Fibroblast of villous mesenchyme (primary cell): ENCODE measurements at places on chromosomes 3 and 15.

- DNase-seq, result peak; percentile 22
Observed at GRCh38 chr3:150527464-150528255, 18.6 kb downstream of the SERP1 start.

DNA sequence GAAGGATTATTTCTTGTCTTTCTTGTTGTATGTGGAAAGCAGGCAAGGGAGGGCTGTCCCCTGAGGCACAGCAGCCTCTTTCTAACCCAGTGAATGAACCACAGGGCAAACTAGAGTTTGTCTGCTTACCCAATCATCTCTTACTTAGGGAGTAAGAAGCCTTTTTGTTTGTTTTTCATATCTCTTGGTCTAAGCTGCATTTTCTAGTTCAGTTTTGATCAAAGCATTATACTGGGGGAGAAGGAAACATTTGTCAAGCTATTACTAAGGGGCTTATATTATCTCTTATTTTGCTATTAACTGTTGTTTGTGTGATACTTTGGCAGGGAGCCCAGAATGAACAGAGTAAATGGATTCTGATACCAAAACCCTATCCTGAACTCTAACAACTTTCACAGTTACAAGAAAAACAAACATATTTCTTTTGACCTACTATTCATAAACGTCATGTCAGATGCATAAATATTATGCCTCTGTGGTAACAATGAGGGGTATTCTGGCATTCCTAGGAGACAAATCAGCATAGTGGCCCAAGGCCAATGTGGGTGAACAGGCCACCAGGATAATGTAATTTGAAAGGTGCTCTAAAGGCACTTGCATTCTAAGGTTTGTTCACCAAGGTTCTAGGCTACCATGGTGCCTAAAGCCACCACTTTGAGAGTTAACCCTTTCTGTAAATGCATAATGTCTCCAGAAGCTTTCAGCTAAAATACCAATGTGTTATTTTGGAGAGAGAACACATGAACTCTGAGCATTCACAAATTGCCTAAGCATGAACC lies 271.6 kb upstream of the ZPLD1 start:
- peak; percentile 91 for DNase-seq

DNA sequence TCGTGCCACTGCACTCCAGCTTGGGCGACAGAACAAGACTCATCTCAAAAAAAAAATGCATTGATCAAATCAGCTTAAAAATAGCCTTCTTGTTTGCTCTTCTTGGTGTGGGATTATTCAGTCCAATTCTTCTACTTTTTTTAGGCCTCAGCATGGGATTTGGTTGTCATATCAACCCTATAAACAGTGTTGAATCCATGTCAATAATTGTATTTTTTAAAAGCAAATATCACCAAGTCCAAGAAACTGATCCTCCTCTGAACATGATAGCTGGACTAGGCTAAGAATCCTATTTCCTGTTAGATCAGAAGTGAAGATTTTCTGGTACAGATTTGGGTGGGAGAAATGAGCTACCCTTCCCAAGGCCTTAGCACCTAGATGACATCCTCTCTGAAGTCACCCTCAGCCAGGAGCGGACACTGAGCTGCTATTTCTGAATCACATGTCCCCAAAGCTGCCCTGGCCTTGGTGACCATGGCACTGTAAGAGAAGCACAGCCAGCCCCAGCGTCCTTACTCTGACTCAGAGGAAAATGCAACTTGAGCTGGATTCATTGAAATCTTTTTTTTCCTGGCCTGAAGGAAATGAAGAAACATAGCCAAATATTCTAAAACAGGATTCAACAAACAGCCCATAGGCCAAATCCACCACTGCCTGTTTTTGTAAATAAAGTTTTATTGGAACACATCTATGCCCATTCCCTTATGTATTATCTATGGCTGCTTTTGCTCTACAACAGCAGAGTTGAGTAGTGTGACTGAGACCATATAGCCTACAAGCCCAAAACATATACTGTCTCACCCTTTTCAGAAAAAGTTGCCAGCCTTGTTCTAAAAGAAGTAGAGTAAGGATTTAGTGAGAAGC lies 215.9 kb upstream of the CTDSPL start:
- DNase-seq, result no peak

- no peak for DNase-seq
Observed at GRCh38 chr3:109921509-109921908, 584.2 kb upstream of the DPPA4 start.

- DNase-seq, result no peak
Observed at GRCh38 chr3:24850245-24850644, 355.6 kb upstream of the THRB start.

- DNase-seq, result no peak
Observed at GRCh38 chr15:58401276-58401675, 30.5 kb upstream of the LIPC start.

DNA sequence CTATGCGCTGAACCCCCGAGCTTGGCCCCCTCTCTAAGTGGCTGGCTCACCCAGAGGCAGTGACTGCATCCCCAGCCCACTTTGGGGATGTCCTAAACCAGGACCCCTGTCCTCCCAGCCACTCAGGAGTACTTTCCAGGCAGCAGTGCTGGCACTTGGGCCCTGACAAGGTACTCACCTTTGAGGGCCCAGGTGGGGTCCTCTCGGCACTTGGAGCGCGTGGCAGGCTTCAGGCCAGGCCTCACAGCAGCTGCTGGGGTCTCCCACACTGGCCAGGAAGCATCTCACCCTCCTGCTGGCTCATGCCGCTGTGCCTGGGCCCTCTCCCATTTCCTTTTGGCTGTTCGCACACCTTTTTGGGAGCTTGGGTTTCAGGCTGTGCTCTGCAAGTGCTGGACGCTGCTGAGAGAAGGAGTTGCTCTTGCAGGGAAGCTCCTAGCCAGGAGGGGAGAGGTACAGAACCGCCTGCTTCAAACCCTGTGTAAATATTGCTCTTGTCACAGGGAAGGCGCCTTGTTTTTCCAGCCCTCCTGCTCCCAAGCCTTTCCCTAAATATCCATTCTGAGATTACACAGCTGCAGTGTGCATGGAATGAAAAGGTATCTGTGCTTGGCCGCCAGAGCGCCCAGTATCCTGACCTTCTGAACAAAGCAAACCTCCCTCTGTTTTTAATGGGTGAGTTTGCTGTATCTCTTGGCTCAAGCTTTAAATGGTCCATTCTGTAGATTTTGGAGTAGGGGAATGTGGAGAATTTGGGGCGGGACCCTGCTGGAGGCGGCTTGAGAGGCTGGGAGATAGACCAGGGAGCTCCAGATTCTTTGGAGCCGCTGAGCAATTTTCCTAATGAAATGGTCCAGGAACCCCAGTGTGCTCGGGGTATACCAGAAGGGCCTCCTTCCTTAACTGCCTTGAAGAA lies 45.6 kb downstream of the DNASE1L3 start:
- DNase-seq, result peak; percentile 24

DNA sequence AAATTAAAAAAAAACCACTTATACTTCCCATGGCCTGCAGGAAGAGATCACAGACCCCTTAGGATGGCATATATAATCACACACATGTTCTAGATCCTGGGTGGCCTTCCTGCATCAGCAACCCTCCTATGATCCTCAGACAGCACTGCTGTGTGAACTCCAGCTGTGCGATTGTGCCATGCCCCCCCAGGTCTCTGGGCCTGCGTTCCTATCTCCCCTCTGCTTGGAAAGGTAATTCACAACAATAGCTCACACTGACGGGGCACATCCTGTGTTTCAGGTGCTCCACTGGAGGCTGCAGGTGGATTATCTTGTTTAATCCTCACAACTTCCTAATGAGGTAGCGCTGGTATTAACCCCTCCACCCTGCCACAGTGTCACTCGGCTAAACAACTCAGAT lies 71.2 kb upstream of the GLCE start:
- no peak for DNase-seq

- DNase-seq, result no peak
Observed at GRCh38 chr15:44861917-44862316, 94.6 kb upstream of the TERB2 start.

- DNase-seq, result no peak
Observed at GRCh38 chr15:33844186-33844585, 124.1 kb upstream of the CHRM5 start.

DNA sequence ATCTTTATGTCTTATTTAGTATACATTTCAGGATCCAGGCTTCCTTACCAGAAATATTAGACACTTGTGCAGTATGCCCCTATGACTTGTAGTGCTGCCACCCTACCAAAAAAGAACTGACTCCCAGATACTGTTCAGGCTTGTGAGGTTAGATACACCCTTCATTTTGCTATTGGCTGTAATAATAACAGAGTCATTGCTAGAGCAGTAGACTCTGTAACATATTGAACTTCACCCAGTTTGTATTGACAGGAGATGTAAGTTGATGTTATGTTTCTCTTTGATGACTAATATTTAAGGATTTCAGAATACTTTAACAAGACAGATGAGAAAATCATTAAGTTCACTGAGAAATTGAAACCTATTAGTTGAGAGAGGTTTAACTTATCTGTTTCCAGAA lies 32.9 kb downstream of the RNF111 start:
- DNase-seq, result no peak

GRCh38 chr15:54836052-54836795 lies 360.5 kb downstream of the RSL24D1 start:
- DNase-seq, result no peak

GRCh38 chr15:65767895-65768294 lies 24.2 kb downstream of the DENND4A start:
- DNase-seq, result no peak

DNA sequence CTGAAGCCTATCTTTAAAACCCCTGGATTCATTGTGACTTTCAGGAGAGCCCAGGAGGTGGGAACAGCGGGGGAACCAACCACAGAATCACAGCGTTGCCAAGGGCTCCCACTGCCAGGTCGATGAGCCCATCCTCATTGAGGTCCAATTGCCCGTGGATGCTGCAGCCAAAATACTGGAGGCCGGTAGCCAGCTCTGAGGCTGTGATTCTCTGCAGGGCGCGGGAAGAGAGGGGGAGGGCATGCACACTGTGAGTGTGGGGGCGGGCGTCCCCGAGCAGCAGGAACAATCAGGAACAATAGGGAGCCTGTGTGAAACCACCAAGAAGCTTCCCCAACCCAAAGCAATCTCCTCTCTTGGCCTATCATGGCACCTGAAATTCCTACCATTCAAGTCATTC lies 53.4 kb downstream of the FEM1B start:
- DNase-seq, result no peak

- DNase-seq, result no peak
Observed at GRCh38 chr15:65893060-65893459, 23.8 kb downstream of the RAB11A start.

GRCh38 chr3:66336333-66336766 lies 115.5 kb downstream of the SLC25A26 start:
- DNase-seq, result peak; percentile 34

DNA sequence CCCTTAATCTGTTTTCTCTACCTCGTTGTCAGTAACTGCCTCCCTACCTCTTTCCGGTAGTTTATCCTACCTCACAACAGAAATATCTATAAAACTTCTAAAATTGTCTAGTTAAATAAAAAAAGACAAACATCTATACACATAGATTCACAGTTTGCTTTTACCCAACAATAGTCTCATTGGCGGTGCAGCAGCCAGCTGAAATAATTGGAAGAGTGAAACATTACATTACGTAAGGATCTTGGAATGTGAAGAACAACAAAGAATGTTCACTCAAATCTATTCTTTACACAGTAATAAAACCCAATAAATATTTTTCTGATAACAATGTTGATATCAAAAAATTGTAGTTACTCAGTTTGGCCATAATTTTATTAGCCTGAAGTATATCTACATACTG lies 115.5 kb upstream of the ARPP21 start:
- DNase-seq, result no peak

GRCh38 chr3:107153981-107154380 lies 223.3 kb upstream of the CCDC54 start:
- DNase-seq, result no peak

DNA sequence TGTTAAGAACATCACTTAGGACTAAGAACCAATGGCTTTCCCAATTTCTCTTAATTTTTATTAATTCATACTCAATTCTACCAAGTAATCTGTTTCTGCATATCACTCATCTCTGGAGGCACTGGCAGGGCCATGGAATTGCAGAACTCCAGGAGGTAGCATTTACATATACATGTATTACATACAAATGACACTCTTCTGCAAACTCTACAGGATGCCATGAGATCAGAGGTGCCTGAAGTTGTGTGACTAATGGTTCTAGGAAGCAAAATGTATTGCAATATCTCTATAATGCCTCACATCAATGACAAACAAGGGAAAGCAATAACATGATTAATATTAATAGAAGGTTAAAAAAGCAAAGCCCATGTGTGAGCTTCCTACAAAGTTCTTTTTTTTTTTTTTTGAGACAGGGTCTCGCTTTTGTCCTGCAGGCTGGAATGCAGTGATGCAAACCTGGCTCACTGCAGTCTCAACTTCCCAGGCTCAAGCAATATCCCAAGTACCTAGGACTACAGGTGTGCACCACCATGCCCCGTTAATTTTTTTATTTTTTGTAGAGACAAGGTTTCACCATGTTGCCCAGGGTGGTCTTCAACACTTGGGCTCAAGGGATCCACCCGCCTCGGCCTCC lies 33.0 kb downstream of the DENND6A start:
- DNase-seq, result no peak

DNA sequence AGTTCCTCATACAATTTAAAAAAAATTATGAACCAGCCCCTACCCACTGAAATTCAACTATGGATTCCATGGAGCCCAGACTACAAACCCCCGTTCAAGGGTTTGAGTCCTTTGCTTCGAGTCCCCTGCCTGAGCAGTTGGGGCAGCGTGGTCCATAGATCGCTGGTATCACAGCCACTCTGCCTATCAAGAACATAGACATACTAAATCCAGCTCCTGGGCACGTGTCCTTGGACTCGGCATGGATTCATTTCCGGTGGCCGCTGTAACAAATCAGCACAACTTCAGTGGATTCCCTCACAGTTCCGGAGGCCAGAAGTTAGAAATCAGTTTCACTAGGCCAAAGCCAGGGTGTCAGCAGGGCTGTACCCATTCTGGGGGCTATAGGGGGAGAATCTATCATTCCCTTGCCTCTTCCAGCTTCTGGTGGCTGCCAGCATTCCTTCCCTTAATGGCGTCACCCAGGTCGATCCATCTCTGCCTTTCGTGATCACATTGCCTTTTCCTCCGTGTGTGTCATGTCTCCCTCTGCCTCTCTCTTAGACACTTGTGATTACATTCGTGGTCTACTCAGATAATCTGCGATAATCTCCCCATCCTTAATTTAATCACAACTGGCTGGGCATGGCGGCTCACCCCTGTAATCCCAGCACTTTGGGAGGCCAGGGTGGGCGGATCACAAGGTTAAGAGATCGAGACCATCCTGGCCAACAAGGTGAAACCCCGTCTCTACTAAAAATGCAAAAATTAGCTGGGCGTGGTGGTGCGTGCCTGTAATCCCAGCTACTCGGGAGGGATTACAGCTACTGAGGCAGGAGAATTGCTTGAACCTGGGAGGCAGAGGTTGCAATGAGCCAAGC lies 4.6 kb upstream of the TMEM44 start:
- DNase-seq, result no peak

- peak; percentile 92 for DNase-seq
Observed at GRCh38 chr15:68256675-68257450, 20.7 kb upstream of the FEM1B start.

DNA sequence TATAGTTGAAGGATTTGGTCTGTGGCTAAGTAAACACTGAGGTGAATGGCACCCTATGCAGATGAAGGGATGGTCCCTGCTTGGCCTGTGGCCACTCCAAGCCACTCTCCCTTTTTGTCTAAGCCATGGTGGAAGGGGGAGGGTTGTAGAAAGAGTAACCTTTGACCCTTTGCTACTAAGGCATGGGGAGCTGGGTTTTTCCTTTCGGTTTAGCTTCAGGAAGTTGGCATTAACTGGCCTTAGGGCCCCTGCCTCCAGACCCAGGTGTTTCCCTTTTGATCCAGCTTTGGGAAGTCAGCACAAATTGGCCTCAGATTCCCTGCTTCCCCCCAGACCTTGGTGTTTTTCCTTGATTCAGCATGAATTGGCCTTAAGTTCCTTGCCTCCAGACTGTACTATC lies 49.5 kb downstream of the EFCAB12 start:
- peak; percentile 44 for DNase-seq
